ENCODE measurements at places on chromosomes 1 and 21.

DNA sequence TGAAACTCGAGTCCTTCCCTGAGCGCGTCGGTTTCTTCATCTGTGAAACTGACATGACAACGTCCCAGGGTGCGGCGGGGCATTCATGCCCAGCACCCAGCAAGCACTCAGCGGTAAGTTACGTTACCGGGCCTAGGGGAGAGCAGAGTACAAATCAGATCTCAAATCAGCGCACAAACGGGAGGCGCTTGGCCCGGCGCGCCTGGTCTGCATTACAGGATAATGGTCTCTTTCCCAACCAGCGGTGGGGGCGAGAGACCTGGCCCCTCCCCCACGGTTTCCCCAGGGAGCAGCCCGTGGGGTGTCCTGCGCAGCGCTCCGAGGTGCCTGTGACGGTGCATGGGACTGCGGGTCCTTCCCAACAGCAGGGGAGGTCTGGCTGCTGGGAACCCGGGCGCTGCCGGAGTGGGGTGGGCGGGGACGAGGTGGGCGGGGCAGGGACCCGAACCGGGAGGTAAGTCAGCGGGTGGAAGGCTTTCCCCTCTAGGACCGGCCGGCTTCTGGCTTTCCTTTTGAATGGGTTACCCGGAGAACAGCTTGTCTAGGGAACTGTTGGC lies 1.0 kb downstream of the TMEM51 start:
- no peak for DNase-seq

GRCh38 chr1:189696297-189696696 lies 781.4 kb downstream of the BRINP3 start:
- no peak for DNase-seq

GRCh38 chr1:199123615-199124014 lies 484.8 kb downstream of the PTPRC start:
- peak; percentile 92 for DNase-seq

- DNase-seq, result no peak
These were observed 59.9 kb downstream of the SIPA1L2 start for GRCh38 chr1:232570007-232570406.

GRCh38 chr1:93844262-93845045 lies 34.6 kb downstream of the DNTTIP2 start:
- DNase-seq, result peak; percentile 77

DNA sequence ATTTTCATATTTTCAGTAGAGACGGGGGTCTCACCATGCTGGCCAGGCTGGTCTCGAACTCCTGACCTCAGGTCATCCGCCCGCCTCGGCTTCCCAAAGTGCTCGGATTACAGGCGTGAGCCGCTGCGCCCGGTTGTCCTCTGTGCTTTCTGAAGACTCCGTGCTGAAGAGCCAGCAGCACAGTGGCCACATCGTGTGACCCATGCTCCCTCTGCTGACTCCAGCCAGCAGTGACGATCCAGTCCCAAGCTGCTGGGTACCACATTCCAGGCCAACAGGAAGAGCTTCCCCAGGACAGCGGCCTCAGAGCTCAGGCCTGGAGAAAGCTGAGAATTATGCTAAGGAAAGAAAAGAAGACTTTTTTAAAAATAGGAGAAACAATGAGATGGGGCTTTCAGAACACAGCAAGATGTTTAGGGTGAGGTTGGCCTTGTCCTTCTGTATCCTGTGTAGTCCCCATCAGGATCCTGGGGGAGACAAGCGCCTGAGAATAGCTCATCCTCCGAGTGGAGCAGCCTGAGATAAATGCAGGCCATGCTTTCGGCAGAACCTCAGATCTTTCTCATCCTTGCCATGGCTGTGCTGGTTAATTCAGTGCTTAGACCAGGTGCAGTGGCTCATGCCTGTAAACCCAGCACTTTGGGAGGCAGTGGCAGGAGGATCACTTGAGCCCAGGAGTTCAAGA lies 207.1 kb downstream of the SLC35F3 start:
- DNase-seq, result no peak

- DNase-seq, result no peak
These were observed 76.6 kb downstream of the FAM78B start for GRCh38 chr1:166090244-166090643.
